Stimulated activated CD8-positive, alpha-beta memory T cell treated with anti-CD3 and anti-CD28 coated beads, Interleukin-7, amount 100 ng/mL, for 1 hour (primary cell): ENCODE measurements at places on chromosomes 16 and 17.

DNA sequence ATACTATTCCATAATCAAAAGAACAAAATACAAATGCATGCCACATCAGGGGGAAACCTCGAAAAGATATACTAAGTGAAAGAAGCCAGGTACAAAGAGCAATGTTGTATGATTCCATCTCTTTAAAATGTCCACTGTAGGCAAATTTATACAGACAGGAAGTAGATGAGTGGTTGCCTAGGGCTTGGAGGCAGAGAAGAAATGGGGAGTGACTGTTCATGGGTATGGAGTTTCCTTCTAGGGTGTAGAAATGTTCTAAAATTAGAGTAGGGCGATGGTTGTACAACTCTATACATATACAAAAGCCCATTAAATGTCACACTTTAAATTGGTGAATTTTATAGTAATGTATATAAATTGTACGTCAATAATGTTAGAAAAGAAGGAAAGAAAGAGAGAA lies 128.1 kb downstream of the MAF start:
- DNase-seq: no peak

DNA sequence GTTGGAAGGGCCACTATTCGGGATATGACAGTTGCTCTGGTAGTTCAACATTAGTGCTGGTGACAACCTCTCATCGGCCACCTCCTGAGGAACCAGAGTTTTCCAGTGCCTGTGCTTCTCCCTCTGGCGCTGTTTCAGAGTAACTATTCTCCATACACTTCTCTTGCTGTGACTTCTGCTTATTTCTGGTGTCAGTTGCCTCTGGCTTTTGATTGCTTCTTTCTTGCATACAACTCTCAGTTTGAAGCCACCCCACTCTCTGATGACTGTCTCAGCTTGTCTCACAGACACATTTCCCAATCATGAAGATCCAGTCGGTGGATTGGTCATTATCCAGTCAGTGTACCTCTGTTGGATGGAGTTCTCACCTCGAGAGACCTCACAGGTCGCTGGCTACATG lies 3.4 kb upstream of the TM4SF5 start:
- no peak for DNase-seq

DNA sequence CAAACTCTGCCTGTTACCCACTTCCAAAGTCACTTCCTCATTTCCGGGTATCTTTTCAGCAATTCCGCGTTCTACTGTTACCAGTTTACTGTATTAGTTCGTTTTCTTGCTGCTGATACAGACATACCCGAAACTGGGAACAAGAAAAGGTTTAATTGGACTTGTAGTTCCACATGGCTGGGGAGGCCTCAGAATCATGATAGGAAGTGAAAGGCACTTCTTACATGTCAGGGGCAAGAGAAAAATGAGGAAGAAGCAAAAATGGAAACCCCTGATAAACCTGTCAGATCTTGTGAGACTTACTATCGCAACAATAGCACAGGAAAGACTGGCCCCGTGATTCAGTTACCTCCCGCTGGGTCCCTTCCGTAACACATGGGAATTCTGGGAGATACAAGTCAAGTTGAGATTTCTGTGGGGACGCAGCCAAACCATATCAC lies 30.9 kb downstream of the PAFAH1B1 start:
- no peak for DNase-seq

DNA sequence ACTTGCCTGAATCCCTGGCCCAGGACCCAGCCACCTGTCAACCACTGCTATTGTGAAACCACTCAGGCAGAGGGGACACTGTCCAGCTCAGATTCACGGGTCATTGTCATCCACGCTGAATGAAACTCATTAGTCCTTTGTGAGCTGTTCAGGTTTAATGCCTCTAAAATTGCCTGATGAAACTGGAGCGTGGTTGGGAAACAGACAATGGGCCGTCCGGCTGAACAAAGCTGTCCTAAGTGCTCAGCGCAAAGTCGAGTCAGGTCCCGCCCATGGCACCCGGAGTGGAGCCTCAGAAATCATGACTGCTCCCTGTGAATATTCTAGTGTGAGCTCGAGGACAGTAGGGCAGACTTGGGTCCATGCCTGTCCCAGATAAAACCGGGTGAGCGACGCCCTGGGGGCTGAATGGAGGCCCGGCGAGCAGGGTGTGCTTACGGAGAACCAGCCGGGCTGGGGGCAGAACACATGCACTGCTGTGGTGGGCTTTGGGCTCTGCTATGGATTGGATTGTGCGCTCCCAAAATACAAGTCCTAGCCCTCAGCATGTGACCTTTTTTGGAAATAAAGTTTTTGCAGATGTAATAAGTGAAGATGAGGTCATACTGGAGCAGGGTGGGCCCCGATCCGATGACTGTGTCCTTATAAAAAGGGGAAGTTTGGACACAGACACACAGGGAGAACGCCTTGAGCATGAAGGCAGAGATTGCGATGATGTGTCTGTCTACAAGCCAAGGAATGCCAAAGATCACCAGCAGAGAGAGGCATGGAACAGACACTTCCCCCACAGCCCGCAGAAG lies 12.9 kb upstream of the CMIP start:
- DNase-seq: no peak

- DNase-seq: no peak
These were observed 31.5 kb downstream of the SMURF2 start for GRCh38 chr17:64630309-64631223.

DNA sequence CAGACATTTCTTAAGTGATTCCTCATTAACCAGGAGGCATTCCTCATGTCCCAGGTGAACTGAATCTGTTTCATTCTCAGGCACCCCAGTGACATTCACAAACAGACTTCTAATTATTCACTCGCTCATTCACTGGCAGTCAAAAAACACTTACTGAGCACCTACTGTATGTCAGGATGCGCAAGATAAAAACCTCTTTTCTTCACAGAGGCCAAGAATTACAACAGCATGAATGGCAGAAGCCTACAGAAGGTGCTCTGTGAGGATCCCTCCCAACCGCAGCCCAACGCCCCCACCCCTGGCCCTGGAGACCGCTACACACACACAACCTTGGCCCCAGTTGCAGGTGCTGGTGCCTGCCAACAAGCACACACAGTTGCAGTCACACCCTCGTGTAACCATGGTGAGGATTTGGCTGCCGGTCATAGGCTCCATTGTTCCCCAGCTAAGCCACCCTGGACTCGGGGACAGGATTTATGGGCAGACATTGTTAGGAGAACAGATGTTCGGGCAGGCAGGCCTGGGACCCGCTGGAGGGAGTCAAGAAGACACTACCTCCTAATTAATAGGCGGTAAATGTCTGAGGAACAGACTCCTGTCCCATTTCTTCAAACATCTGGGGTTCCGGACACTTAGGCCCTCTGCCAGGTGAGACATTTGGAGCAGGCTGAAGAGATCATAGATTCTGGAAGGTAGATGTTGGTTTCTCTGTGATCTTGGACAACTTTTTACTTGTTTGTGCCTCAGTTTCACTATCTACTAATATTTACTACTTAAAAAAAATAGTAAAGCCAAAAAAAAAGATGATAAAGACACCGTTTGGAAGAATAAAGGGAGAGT lies 43.2 kb downstream of the CUEDC1 start:
- DNase-seq: no peak

- DNase-seq: no peak
These were observed 1.3 kb downstream of the ATP2A3 start for GRCh38 chr17:3962965-3963236.

DNA sequence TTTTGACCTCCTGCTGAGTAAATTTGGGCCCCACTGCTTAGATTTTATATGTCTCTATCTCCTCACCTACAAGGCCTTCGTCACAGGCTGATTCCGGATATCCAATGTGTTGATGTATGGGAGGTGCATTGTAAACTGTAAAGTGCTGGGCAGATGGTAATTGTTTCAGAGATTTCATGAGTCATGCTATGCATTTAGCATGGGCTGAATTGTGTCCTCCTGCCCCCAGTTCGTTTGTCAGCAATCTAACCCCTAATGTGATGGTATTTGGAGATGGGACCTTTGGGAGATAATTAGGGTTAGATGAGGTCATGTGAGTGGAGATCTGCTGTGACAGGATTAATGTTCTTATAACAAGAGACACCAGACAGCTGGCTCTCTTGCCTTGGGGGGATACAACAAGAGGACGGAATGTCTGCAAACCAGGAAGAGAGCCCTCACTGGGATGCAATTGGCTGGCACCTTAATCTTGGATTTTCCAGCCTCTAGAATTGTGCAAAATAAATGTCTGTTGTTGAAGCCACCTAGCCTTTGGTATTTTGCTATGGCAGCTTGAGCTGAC lies 101.8 kb upstream of the NLRP1 start:
- DNase-seq: no peak

- DNase-seq: no peak
These were observed 10.2 kb downstream of the LASP1 start for GRCh38 chr17:38879878-38880665.

DNA sequence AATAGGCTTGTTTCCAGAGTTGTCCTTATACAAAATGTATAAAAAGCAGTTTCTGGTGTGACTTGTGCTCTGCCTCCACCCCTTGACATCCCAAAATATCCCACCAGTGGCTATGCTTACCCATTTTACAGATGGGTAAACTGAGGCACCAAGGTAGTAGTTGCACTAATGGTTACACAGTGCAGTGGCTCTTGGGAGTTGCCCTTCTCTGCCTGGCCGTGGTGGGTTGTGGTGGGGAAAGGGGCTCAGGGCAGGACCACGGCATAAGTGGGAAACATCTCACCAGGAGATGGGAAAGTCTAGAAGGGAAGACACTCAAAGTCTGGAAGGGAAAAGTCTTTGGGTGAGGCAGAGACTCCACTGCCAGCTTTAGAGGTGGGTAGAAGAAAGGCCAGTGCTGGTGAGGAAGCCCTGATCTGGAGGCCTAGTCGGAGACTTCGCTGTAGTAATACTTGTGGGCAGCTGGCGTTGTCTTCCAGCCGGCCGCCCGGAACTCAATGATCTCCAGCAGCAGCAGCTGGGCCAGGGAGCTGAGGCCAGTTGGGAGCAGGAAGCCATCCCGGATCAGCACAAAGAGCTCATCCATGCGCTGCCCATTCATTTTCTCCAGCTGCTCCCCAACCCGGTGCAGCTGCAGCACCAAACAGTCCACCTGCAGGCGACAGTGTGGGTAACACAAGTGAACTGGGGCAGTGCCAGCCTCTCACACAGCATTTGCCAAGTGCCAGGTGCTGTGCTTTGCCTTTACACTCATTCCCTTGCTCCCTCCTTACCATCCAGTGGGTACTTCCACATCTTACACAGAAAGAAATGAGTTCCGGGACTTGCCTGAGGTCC lies 4.5 kb downstream of the MIF4GD start:
- no peak for DNase-seq

- DNase-seq: no peak
These were observed 111.7 kb downstream of the CDH11 start for GRCh38 chr16:65010125-65010524.

DNA sequence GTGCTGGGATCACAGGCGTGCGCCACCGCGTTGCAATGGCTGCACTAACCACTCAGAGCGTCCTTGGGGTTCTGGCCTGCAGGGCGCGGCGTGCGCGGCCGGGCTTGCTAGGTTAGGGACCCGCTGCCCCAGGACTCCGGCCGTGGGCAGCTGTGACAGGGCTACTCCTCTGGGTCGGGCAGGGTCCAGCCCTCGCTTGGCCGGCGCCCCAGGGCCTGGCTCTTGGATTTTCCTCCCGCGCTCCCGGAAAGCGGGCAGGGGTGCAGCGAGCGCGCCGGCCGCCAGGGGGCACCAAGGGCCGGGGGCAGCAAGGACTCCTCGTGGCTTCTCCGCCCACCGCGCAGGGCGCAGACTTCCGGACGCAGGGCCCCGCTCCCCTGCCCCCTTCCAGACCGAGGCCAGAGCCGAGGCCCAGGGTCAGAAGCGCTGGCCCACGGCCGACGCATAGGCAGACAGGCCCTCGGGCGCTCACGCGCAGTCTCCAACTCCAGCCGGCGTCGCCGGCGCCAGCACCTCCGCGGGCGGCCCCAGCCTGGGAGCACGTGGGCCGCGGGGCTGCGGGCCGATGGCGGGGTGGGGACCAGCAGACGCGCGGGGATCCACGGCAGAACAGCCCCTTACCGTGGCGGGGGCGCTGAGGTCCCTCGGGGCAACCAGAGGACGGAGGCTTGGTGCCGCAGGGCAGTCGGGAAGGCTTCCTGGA lies 355 bp downstream of the TLE7 start:
- no peak for DNase-seq

DNA sequence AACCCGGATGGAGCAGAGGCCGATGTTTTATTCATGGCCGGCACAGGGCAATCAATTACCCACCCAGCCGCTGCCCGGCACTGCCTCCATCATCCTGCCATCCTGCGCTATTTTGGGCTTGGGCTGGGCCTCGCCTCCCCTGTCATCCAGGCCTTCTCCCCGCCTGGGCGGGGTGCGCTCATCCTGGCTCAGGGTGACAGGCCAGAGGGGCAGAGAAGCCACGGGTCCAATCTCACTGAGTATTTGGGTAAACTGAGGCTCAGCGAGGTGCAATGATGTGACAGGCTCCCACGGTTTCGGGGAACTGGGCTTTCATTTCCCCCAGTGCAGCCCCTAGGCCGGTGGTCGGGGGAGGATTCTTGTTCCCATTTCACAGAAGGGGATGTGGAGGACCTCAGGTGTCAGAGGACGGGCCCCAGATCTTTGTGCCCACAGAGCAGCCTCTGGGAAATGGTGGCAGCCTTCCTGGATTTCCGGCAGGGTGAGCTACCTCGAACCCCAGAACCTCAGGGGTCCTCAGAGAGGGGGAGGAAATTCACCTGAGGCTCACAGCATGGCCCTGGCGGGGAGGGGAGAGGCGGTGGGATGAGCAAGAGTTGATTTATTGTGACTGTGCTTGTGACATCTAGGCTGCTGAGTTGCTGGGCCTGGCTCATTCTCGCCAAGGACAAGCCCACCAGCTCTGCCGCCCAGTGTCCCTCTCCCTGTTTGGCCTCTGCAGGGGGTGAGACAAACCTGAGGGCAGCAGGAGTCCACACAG lies 23.8 kb upstream of the KCNJ12 start:
- no peak for DNase-seq

- DNase-seq: no peak
These were observed 76.8 kb downstream of the MPRIP start for GRCh38 chr17:17119106-17119505.

DNA sequence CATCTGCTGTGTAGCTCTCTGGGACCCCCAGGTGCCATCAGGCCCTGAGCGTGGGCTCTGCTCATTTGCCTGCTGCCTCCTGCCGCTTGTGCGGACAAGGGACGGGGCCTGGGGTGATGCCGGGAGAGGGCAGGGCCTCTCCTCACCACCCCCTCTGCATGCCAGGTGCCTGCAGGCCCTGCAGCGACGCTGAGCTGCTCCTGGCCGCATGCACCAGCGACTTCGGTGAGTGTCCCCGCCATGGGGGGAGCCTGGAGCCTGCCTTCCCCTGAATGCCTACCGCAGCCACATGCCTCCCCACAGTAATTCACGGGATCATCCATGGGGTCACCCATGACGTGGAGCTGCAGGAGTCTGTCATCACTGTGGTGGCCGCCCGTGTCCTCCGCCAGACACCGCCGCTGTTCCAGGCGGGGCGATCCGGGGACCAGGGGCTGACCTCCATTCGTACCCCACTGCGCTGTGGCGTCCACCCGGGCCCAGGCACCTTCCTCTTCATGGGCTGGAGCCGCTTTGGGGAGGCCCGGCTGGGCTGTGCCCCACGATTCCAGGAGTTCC lies 1.9 kb downstream of the METRN start:
- DNase-seq: no peak
